Glomerular endothelial cell (primary cell): ENCODE measurements at places on chromosomes 6 and 20. TPM values are rescaled to one million over a fixed set of nuclear protein-coding genes. Genes with fewer than 3 reads are reported as not detected.

Gene ADAM33
- not detected in 2 replicates for total RNA-seq

Gene EEF1A2
- 2.5 and 4.6 TPM in 2 replicates for total RNA-seq

Gene KHDC1
- total RNA-seq: 2.2 and 2.9 TPM in 2 replicates

Gene FAM83C
- total RNA-seq: not detected in 2 replicates

Gene C6orf120
- 33.2 and 41.0 TPM in 2 replicates for total RNA-seq

Gene TAAR9
- not detected in 2 replicates for total RNA-seq

Gene MEI4
- not detected in 2 replicates for total RNA-seq

Gene NOX3
- total RNA-seq: not detected in 2 replicates

Gene DEFB123
- not detected in 2 replicates for total RNA-seq

Gene DBNDD2
- 21.7 and 25.0 TPM in 2 replicates for total RNA-seq

Gene CLPSL2
- not detected in 2 replicates for total RNA-seq

Gene NHLRC1
- 3.6 and 3.8 TPM in 2 replicates for total RNA-seq

Gene GGTLC1
- total RNA-seq: not detected in 2 replicates

Gene SLC25A27
- 2.2 and 2.6 TPM in 2 replicates for total RNA-seq

Gene LIME1
- 10.8 and 13.7 TPM in 2 replicates for total RNA-seq

Gene PTGIS
- total RNA-seq: 0.53 and 2.5 TPM in 2 replicates

Gene PNPLA1
- total RNA-seq: not detected in 2 replicates

Gene BCAS1
- not detected in 2 replicates for total RNA-seq

Gene FOXS1
- total RNA-seq: 0.82 and 1.6 TPM in 2 replicates

Gene SLC35D3
- not detected in 2 replicates for total RNA-seq

Gene MUCL3
- not detected in 2 replicates for total RNA-seq

Gene TSPO2
- total RNA-seq: not detected in 2 replicates

Gene TNFAIP3
- 15.8 and 31.2 TPM in 2 replicates for total RNA-seq

Gene MCCD1
- total RNA-seq: not detected in 2 replicates
